ENCODE measurements at places on chromosomes 3 and 15.

DNA sequence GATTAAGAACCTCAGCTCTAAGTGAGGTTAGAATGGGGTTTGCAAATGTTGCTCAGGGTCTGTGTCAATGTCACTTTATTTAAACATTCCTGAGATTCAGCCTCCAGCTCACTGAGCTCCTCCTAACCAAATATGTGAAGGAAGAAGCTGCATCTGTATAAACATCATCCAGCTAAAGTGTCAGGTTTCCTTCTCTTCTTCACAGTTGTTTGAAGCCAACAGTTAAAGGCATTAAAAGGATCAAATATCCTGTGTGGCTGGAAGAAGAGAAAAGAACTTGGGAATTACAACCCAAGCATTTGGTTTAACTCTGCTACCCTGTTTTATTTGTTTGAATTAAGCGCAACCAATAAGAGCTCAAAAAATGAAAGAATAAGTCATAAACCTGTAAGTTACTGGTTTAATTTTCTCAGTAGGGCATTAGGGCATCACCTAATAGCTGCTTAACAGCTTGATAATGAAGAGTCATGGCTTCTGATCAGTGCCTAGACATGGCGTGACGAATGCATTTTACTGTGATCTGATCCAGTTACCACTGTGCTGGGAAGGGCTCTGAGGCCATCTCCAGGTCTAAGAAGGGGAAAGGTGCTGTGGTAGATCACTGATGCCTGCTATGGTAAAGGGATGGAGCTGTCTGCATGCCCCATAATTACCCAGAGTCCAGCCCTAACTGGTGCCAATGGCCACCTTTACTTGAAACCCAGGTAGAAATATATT lies 165.7 kb upstream of the TSC22D2 start:
- no peak for DNase-seq

DNA sequence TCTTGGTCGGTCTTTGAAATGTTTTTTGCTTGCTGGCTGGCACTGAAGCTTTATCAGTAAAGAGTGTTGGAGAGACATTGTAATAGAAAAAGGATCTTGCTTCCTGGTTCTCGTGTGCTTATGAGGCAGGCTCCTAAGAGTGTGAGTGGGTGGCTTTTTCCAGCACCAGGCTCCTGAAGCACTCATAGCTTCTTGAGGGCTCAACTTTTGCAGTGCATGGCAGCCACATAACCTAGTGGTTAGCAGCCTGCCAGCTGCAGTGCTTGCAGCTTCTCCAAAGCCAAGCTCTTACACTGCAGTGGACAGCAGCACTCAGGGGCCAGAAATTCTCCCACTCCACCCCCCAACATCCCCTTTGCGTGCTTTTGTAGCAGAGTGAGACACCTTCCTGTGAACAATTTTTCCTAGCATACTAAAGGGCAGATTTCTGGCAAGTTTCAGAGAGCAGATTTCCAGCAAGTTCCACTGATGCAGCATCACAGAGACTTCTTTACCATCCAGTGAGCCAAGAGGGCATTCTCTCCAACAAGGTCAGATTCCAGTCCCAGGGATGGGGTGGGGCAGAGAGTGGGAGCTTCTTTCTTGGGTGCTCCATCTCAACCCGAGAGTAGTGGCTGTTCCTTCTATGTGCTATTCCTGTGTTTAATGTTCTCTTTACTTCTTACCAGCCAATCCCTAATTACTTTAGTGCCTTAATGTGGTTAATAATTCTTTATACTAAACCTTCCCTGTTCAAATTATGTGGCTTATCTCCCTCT lies 15.8 kb upstream of the ARHGEF26 start:
- no peak for DNase-seq

GRCh38 chr3:143329567-143330211 lies 210.1 kb downstream of the CHST2 start:
- no peak for DNase-seq

DNA sequence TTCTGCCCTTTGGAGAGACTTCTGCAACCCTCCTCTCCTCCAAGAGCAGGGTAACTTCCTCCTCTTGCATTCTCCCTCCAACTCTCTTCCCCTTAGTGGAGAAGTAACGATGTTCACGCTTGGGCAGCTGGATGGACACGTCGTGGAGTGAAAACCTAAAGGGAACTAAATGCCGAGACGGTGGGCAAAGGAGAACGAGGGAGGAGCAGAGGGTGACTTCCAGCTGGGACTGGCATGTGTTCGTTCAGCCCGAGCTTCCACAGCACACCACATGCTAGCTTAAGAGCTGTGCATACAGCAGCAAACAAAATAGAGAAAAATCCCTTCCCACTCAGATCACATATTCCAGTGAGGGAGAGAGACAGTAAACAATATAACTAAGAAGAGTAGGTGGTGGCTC lies 179.8 kb downstream of the SLCO3A1 start:
- DNase-seq = no peak

GRCh38 chr3:65262548-65262947 lies 574.7 kb upstream of the ADAMTS9 start:
- no peak for DNase-seq

- no peak for DNase-seq
Measured at GRCh38 chr15:100175406-100176114, 166.2 kb downstream of the ADAMTS17 start.

- no peak for DNase-seq
Measured at GRCh38 chr3:128554465-128555097, 61.6 kb upstream of the GATA2 start.

- DNase-seq = no peak
Measured at GRCh38 chr15:41937568-41937923, 34.8 kb downstream of the EHD4 start.

- no peak for DNase-seq
Measured at GRCh38 chr15:99014803-99015697, 7.5 kb upstream of the PGPEP1L start.

DNA sequence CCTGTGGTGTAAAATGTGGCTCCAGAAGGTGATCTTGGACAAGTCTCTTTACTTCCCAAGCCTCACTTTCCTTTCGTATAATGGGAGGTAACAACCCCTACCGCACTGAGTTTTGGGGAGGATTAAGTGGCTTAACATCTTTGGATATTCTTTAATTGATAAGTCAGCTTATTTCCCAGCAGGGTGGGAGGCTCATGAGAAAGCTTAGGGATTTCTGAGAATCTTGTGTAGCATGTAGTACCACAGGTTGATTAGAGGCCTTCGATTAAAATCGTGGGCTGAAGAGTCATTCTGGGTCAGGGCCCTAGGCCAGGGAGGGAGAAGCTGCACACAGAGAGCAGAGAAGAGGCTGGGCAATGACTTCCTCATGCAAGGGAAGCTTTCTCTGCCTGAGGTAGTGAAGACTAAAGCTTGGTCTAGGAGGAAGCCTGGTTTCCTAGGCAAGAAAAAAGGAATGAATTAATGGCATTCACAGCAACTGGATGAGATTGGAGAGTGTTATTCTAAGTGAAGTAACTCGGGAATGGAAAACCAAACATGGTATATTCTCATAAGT lies 1.5 kb upstream of the NMNAT3 start:
- no peak for DNase-seq

DNA sequence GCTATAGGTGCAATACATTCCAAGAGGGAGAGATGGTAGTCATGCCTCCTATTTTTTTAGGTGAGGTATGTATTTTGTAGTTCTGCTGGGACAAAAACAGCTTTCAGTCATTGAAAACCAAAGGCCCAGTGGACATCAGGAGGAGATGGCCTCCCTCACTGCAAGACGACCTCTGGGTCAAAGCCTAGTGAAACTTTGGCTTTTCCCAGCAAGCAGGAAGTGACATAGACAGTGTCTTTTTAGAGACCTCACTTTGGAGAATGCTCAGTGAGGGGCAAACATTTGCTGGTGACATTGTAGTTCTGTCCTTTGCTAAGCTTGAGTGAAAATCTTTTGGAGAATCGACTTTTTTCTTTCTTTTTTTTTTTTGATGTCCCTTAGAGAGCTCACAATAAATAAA lies 27.3 kb downstream of the LIPC start:
- no peak for DNase-seq

GRCh38 chr15:55513152-55513551 lies 5.1 kb upstream of the DNAAF4 start:
- DNase-seq = no peak

DNA sequence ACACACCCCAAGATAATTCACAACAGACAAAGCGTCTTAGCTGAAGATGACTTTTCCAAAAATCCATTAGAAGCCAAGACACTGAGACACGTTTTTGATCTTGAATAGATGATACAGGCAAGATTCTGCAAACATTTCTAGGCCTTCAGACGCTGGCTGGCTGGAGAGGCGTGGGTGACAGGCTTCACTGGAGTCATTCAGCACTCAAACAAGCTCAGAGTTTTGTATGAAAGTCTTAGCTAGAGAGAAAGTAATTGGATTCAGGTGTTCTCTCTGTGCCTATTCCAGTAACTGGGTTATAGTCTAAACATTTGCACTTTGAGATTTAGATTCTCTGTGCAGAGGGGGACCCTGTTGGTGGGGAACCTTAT lies 147.7 kb upstream of the BHLHE40 start:
- no peak for DNase-seq

GRCh38 chr3:130480736-130481135 lies 36.2 kb upstream of the COL6A6 start:
- DNase-seq = no peak

DNA sequence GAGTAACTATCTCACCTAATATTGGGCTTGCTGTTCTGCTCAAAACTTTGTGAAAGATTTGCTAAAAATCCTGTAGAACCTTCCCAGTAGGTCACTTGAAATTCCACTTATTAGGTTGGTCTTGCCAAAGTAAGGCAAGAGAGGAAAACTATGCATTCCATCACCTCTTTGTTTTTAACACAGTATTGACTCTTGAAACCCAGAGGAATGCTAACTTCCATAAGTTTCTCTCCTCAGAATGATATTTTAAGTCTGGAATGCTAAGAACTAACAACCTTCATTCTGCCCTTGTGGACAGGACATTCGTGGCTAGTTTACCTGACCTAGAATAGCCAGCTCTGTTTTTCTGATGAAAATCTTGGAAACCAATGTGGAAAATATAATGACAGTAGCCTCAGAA lies 154.5 kb downstream of the TMCO5A start:
- no peak for DNase-seq

DNA sequence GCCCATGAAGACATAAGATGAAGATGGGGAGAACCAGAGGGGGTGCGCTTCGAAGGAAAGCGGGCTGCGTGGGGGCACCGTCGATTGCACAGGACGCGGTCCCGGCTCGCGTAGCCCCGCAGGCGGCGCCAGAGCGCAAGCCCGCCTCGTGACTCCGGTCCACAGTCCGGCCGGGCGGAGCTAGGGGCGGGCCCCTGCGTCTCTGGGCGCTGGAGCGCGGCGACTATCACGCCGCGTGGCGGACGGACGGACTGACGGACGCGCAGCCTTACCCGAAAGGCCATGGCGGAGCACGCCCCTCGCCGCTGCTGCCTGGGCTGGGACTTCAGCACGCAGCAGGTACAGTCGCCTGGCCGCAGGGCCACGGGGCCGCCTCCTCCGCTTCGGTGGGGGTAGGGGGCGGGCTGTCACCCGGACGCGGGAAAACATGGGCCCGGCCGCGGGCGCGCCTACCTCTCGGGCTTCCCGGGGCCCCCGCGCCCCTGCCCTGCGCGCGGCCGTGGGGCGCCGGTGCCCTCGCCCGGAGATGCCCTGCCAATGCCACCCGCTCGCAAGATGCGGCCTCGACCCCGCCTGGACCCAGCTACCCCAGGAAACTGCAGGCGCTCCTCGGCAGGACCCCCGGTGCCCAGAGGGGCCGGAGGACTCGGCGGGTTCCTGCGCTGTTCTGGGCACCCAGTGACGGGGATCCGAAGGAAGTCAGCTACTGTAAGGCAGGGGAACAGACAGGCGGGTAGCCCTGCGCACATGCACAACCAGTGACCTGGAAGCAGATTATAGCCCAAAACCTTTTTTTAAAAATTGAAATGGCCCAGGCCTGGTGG lies at the start of gene XYLB:
TSS of gene XYLB (plus strand) at position 199 of the 824 bp plus-strand sequence. CDS start at position 283, 84 bp downstream.
- peak; percentile 76 for DNase-seq

GRCh38 chr3:177463863-177464262 lies 266.6 kb upstream of the TBL1XR1 start:
- DNase-seq = no peak

DNA sequence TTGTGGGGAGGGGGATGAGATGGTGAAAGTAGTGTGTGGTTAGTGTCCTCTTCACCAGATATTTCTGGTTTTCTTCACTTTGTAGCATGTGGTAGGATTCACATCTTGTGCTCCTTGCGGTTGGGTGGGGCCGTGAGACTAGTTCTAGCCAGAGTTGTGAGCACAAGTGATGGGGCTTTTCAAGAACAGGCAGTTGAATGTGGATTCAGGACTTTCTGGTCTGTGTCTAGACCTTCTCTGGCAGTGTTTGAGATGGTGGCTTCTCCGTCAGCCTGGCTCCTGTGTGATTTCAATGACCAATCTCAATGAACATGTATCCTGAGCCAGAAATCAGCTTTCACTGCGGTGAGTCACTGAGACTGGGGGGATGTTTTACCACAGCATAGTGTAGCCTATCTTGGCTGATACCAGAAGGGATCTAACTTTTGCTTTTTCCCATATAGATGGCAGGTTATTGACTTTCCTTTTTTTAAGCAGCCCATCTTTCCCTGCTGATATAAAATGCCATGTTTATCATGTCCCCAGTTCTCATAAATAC lies 82.6 kb downstream of the RPLP1 start:
- no peak for DNase-seq

- no peak for DNase-seq
Measured at GRCh38 chr3:170330366-170330765, 27.1 kb upstream of the SKIL start.

GRCh38 chr15:101018016-101018415 lies 98.9 kb downstream of the LRRK1 start:
- DNase-seq = no peak

Data from C1 segment of cervical spinal cord (tissue), 14 donors.